ENCODE measurements at places on chromosomes 1 and 21.

GRCh38 chr21:41596241-41596925 is 88.4 kb upstream of the TMPRSS2 start:
- no peak for DNase-seq

DNA sequence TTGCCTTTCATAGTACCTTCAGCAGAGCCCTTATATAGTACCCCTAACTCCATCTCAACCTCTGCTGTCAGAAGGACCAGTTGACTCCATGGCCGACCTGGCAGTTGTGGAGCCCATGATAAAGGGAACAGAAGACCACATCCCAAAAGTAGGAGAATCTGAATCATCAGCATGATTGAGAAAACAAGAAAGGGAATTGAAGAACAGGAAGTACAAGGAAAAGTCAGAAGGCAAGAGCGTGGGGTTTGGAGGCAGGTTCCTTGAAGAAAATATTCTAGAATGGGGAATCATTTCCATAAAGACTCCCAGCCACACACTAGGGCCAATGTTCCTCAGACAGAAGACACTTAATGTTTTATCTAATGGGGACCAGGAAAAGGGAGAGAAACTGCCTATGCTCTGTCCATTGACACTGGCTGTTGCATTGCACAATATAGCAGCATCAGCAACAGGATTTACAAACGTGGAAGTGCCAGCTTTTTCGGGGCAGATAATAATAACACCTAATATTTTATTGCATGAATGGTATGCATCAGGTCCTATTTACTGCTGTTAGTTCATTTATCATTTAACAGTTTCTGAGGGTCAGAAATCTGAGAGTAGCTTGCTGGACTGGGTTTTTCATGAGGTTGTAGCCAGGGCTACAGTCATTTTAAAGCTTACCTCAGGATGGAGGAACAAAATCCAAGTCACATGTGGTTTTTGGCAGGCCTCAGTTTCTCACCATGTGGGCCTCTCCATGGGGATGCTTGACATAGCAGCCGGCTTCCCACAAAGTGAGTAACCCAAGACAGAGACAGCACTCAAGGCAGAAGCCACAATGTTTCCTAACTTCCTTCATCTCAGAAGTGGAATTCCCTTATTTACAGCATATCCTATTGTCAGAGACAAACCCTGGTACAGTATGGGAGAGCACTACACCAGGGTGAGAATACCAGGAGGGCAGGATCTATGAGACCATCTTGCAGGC is 483.4 kb downstream of the PLPP3 start:
- DNase-seq: no peak

- no peak for DNase-seq
Observed at GRCh38 chr1:181475580-181475979, 7.7 kb upstream of the CACNA1E start.

- DNase-seq: no peak
Observed at GRCh38 chr1:169563650-169564049, 22.6 kb downstream of the F5 start.

DNA sequence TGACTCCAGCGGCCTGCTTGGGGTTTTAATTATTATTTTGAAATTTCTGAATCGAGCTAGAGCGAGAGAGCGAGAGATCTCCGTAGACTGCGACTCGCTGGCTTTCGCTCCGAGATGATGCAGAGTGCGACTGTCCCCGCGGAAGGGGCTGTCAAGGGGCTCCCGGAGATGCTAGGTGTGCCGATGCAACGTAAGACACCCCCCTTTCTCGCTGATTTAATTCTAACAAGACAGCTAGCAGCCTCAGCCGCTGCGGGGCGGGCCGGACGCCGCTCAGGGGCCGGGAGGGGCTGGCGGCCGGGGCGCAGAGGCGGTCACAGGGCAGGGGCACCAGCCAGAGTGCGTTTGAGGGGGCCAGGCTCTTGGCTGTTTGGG is 339 bp downstream of the LHX4 start:
- DNase-seq: no peak

DNA sequence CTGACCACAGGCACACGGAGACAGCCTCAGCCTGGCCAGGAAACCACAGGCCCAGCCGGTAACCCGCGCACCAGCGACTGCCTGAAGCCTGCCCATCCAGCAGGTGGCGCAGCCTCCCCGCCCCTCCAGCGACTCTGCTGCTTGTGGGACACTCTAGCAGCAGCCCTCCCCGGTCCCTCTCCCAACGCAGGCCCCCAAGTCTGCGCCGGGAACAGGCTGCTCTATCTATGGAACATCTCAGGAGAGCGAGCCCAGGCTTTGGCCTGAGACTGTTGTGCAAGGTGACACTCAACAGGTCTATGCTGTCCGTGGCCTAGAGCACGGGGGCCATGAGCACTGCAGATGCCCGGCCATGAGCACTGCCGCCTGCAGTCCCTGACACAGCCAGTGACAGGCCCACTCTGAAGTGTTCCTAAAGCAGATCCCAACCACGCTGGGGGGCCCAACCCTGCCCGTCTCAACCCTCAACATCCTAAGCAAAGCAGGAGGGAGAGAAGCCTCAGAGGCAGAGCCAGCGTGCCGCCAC is 28.4 kb downstream of the WDR4 start:
- peak; percentile 76 for DNase-seq

- peak; percentile 66 for DNase-seq
Observed at GRCh38 chr1:236870721-236871120, 75.6 kb downstream of the MTR start.

DNA sequence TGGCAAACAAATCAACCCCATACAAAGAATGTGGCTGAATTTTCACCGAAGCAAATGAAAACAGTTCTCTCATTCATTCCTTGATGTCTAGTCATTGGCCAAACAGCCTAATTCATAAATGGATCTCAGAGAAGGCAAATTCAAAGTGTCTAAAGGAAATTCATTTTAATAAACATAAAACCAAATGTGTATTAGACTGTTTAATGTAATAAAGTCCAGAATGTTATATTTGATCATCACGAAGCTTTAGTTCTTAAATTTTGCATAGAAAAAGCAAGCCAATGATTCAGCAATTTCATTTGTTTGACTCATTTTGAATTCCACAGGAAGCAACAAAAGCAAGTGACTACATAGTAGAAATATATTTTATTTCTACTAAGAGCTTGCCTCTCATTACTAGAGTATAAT is 379.2 kb upstream of the ADAMTS5 start:
- no peak for DNase-seq

DNA sequence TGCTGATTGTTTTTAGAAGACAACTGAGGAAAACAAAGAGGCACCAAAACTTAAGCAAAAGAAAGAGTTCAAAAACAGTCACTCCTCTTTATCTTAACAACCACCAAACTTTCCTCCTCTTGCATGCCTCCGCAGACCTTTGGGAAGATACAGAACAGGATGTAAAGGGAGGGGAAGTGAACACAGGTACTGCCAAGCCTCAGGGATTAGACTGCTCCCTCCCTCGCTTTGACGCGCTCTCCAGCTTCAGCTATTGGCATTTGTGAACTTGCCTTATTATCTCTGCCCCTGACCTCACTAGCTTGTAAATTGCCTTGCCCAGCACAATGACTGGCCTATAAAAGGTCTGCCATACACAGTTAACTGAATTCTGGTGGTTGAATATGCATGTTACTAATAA is 4.8 kb upstream of the SRP9 start:
- DNase-seq: no peak

DNA sequence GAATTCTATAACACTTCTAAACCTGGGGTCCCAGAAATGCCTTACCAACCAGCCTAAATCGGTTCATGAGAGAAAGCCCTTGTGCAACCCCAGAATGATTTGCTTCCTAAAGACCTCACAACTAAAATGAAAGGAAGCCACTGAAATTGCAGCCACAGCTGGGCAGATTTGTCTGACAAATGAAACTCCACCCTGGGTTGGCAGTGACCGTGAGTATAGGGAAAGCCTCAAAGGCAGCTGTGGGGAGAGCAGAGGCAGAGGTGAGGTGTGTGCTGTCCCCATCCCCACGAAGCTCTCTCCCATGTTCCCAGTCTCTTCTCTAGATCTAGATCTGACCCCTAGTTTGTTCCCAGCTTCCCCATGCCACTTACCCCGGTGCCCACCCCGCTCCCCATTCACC is 23.1 kb downstream of the RHBDL2 start:
- DNase-seq: no peak

DNA sequence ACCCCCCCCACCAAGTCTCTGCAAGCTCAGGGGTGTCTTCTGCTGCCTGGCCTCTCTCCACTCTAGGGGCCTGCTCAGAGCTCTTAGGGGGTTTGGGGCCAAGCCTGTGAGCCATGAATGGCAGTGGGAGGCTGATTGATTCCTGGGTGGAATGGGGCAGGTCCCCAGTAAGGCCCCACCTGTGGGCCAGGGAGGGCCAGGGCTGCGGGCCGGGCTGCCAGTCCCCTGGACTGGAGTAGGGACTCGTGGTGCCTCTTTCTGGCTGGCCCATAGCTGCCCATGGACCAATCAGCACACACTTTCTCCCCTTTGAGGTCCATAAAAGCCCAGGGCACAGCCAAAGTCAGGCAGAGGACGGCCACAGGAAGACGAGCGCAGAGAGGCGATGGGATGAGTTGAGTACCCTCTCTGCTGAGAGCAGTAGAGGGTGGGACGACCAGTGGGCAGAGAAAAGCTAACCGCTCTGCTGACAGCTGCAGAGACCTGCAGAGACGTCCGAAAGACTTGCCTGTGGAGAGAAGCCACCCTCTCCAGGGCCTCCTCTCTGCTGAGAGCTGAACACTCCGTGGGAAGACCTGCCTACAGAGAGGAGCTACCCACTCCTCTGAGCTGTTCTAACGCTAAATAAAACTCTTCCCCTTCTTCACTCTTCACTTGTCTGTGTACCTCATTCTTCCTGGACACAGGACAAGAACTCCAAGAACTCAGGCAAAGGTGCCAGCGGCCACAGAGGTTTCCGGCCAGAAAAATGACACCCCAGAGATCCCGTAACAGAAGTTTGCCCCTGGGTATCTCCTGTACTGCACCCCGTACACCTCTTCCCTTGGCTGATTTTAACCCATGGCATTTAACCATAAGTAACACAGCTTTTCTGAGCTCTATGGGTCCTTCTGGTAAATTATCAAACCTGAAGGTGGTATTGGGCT is 38.2 kb upstream of the TARDBP start:
- no peak for DNase-seq

DNA sequence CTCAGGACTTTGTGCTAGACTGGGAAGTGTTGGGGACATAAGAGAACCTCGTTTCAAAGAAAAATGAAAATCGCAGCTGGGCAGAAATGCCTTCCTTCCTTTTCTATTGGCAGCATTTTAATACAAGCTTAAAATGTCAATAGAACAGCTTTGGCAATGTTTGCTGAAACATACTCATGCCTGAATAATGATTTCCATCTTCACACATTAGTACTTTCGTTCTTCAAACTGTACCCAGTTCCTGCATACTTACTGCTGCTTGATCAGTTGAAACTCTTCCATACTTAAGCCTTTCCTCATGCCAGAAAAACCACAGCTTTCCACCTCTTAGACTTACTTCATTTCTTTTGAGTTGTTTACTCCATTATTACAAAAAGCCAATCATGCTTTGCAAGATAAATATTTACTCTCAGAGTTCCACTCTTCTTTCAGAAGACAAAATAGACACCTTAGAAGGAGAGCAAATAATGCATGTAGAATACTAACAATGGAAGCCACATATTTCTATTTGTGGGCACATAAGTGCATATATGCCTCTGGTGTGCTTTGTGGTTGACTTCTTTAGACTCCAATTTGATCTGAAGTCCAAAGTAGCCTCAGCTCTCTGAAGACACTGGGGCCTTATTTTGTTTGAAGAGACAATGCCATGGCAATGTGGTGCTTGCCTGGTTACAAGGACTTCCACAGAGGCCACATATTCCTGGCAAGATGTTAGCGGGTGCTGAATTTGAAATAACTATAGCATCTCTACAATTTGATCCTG is 22.7 kb upstream of the CD55 start:
- no peak for DNase-seq

GRCh38 chr1:154520333-154520732 is 18.1 kb upstream of the SHE start:
- DNase-seq: peak; percentile 63

DNA sequence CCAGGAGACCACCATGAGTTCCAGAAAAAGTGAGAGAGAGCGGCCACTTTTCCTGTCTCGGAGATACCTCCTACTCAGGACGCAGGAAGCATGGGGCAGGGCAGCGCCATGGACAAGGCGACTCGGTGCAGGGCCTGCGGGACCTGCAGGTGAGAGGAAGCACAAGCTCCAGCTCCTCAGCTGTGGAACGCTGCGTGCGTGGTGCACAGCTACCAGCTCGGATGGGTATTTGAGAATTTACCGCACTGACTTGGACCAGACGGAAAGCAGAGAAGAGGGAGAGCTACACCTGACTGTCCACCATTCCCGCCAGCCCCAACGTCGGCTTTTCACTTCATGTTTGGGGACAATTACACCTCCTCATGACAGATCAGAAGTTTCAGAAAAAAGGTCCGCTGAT is 8.2 kb upstream of the CDK11A start:
- no peak for DNase-seq

GRCh38 chr21:34570313-34570712 is 44.6 kb downstream of the RCAN1 start:
- DNase-seq: peak; percentile 53

DNA sequence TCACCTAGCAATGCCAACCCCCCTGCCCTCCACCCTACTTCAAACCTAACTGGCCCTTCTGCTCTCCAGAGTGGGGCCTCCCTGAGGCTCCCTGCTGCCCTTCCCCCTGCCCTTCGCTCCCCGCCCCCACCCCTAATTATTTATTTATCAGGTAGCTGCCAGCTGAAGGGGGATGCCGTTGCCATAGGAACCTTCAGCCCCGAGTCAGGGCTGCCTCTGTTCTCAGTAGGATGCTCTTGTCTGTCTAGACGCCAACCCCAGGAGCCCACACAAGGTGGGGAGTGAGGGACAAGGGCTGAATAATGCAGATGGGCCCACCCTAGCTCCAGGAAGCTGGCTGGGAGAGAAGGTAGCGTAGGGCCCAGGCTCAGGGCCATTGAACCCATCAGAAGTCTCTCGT is 41.1 kb downstream of the NKAIN1 start:
- no peak for DNase-seq

GRCh38 chr1:183817576-183818288 is 12.8 kb downstream of the RGL1 start:
- DNase-seq: no peak
